ENCODE measurements at places on chromosomes 2 and 18.

DNA sequence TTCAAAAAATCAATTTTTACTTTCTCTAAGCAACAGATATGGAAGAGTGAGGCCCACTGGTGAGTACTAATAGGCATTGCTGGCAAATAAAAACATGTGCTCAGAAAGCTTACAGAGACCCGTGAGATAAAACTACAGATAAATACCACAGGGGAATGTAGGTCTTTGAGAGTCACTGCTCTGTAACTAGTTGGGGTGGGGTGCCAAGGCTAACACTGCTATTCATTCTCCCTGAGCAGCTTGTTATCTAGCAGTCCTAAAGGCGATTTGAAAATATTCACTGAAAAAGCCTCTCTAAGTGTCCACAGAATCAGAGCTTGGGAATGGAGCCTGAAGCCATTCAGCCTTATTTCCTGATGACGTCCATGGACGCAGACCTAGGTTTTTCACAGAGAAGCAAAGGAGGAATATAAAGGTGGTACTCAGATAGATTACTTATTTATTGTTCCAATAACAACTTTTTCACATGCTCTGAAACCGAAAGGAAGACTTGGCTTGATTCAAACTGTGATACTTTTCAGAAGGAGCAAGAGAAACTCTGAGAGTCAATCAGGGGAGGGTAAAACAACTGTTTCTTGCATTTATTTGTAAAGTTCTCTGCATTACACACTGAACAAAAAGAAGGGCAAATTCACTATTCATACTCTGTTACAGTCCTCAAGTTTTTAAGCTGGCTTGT lies 188.4 kb downstream of the PPP1R1C start:
- DNase-seq, result no peak

DNA sequence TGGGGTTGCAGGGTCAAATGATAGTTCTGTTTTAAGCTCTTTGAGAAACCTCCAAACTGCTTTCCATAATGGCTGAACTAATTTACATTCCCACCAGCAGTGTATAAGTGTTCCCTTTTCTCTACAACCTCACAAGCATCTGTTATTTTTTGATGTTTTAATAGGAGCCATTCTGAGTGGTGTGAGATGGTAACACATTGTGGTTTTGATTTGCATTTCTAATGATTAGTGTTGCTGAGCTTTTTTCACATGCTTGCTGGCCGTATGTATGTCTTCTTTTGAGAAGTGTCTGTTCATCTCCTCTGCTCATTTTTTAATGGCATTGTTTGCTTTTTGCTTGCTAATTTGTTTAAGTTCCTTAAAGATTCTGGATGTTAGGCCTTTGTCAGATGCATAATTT lies 107.7 kb downstream of the PDE11A start:
- no peak for DNase-seq

GRCh38 chr2:124112966-124113365 lies 87.9 kb downstream of the CNTNAP5 start:
- no peak for DNase-seq

DNA sequence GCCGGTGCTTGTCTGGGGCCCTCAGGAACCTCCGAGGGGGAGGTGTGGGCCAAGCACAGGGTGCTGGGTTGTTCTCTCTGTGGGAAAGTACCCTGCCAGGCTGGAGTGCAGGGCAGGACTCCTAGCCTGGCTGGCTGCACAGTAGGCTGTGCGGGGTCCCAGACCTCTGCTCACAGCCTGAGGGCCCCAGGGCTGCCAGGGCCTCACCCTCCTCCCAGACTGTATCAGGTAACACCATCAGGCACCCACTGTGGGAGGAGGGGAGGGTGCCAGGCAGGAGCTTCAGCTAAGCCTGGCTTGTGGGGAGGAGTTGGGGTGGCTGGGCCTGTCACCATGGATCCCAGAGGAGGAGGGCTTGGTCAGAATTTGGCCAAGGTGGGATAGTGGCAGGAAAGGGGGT lies 211.9 kb upstream of the SMAD2 start:
- DNase-seq, result no peak

DNA sequence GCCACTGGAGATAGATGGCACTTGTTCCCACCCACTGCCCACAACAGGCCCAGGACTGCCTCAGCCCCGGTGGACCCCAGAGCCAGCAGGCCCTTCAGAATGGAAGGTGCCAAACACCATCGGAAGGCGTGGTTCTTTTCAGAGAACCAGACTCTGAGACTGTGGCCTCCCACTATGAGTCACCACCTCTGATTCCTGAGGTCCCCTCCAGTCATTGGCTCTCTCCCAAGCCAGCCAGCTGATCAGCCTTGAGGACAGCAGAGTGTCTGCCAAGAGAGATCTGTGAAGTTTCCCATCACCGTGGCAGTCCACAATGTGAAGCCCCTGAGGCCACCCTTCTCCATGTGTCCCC lies 10.4 kb upstream of the MAP3K2 start:
- DNase-seq, result no peak
